ENCODE measurements at places on chromosomes 5 and 9.

- DNase-seq: no peak
Observed at GRCh38 chr9:69030851-69031645, 4.5 kb upstream of the FXN start.

DNA sequence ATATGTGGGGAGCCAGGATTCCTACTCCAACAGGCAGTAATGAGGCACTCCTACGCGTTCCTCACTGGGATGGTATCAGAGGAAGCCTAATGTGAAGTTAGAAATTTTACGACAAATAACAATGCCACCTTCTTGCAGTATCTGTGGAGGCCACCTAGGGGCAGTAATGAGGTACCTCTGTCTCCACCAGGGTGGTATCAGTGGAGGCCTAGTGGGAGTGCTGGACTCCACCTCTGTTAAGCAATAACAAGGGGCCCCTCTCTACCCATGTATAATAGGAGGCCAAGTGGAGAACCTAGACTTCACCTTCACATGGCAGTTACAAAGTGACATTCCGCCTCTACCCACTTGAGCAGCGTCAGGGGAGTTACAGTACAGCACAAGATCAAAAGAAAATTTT is 147.9 kb downstream of the PLPPR1 start:
- DNase-seq: no peak

DNA sequence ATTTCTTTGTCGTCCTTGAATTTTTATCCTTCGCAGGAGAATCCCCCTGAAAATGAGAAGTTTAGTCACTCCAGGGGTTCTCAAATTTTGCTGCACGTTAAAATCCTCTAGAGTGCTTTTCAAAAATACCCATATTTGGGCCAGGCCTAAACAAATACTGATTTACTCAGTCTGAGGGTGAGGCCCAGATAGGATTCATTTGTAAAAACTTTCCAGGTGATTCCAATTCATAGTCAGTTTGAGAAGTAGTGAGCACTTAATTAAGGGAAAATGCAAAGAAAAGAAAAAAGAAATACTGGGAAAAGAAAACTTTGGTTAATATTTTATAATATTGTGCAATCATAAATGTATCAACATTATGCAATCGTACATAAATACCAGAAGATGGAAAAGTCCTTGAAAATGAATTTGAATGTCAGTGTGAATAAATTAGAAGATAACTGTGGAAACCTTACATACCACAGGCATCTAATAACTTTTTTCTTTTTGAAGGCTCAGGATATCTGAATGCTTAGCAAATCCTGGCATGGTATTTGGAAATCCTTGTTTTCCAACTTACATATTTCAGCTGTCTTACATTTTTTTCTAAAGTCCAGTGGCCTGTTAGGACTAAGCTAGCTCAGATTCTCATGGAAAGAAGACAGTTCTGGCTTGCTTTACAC is 116.5 kb upstream of the DAPK1 start:
- no peak for DNase-seq

GRCh38 chr5:2432076-2432920 is 319.2 kb downstream of the IRX2 start:
- no peak for DNase-seq

DNA sequence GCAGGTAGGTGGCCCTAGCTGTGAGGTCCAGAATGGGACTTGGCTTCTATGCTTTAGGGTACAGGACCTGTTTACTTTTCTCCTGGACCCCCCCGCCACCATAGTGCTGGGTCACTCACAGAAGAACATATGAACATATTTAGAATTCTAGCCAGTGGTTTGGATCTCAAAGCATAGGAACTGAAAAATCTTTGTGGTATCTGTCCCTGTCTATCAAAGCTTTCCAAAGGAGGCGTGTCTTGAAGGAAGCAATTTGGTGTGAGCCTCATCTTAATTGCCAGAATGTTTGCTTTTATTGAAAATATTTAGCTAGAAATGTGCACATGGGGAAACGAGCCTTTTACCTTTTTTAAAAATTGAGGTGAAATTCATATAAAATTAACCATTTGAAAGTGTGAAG is 6.2 kb downstream of the PHF2 start:
- DNase-seq: no peak

All from stimulated activated CD8-positive, alpha-beta memory T cell treated with anti-CD3 and anti-CD28 coated beads, Interleukin-4, amount 100 ng/mL, for 1 hour (primary cell).